ENCODE measurements at places on chromosomes 13 and 19. TPM values are rescaled to one million over a fixed set of nuclear protein-coding genes. Genes with fewer than 3 reads are reported as not detected.

DNA sequence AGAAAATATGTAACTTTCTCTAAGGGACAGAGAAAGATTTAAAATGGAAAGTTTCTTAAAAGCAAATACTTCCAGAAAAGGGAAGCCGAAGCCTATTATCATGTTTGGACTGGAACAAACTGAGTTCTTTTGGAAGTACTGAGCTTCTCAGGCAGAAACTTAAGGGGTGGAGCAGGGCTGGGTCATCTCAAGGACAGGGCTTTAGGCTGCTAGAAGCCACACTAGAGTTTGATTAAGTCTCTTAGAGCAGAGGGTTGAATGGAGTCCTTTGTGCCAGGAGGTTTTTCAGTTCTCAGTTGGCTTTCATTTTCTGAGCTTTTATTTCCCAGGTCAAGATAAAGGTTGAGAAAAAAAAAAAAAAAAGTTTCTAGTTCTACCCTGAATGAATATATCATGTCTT lies 432.7 kb downstream of the SLITRK5 start:
- no peaks in the 10 kb centered on the region for H3K36me3 ChIP-seq
- no peaks in the 10 kb centered on the region for H3K27me3 ChIP-seq
- no peaks in the 10 kb centered on the region for H3K4me1 ChIP-seq
- H3K27ac ChIP-seq: no peak overlapping the region
- H3K4me3 ChIP-seq: no peak overlapping the region

- H3K36me3 ChIP-seq: no peaks in the 10 kb centered on the region
- DNase-seq: no peak
- no peak overlapping the region for H3K27ac ChIP-seq
- H3K4me1 ChIP-seq: no peaks in the 10 kb centered on the region
- no peak overlapping the region for H3K4me3 ChIP-seq
These were observed 374.4 kb downstream of the SPRY2 start for GRCh38 chr13:79966493-79966895.

- no peaks in the 10 kb centered on the region for H3K36me3 ChIP-seq
- no peak overlapping the region for H3K4me3 ChIP-seq
- H3K4me1 ChIP-seq: no peaks in the 10 kb centered on the region
- H3K27me3 ChIP-seq: peaks cover 5% of the 10 kb centered on the region
These were observed 222.4 kb downstream of the UQCRFS1 start for GRCh38 chr19:28990522-28990921.

DNA sequence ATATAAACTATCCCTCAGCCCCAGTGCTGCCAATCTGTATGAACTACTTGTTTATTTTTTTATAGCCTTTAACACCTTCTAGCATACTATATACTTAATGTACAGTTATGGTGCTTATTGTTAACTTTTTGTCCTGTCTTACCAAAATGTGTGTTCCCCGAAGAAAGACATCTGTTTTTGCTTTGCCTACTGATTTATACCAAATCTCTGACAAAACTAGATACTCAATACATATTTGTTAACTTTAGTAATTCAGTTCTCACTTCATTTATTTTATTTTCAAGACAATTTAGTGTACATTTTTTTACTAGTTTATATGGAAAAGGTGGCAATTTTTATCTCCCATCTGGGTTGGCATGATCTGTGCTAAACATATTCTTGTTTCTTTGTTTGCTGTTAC lies 824.3 kb upstream of the ATXN8OS start:
- H3K4me3 ChIP-seq: no peak overlapping the region
- H3K36me3 ChIP-seq: no peaks in the 10 kb centered on the region
- H3K4me1 ChIP-seq: no peaks in the 10 kb centered on the region
- no peaks in the 10 kb centered on the region for H3K27me3 ChIP-seq

DNA sequence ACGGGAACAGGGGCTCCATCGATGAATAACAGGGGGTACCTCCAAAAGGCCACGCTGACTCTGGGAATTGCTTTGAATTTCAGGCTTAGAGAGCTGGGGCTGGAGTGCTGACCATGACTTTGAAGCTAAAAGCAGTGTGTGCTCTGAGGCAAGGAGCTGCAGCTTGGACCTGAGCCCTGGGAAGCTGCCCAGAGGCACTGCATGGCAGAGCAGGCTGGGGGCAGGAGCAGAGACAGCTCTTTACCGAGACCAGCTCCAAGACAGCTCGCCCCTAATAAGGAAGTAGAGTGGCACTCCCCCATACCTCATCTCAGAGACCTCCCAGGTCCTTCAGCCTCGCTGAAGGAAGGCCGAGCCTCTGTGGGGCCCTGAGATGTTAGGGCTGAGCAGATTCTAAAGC lies 200.2 kb downstream of the COL4A1 start:
- DNase-seq: no peak
- peaks cover 13% of the 10 kb centered on the region for H3K4me1 ChIP-seq
- H3K27ac ChIP-seq: peak overlapping the region; percentile 47
- H3K36me3 ChIP-seq: no peaks in the 10 kb centered on the region

- H3K4me3 ChIP-seq: no peak overlapping the region
- H3K27ac ChIP-seq: no peak overlapping the region
- H3K4me1 ChIP-seq: no peaks in the 10 kb centered on the region
- no peaks in the 10 kb centered on the region for H3K36me3 ChIP-seq
- no peaks in the 10 kb centered on the region for H3K27me3 ChIP-seq
These were observed 521.8 kb downstream of the LMO7 start for GRCh38 chr13:76157926-76158325.

- no peak for DNase-seq
- no peaks in the 10 kb centered on the region for H3K27me3 ChIP-seq
- no peak overlapping the region for H3K4me3 ChIP-seq
These were observed 412.3 kb upstream of the SLITRK1 start for GRCh38 chr13:84294576-84294975.

GRCh38 chr13:21661097-21661909 lies 9.6 kb upstream of the FGF9 start:
- H3K4me3 ChIP-seq: no peak overlapping the region
- no peaks in the 10 kb centered on the region for H3K27me3 ChIP-seq
- no peaks in the 10 kb centered on the region for H3K4me1 ChIP-seq
- H3K27ac ChIP-seq: no peak overlapping the region
- DNase-seq: no peak

DNA sequence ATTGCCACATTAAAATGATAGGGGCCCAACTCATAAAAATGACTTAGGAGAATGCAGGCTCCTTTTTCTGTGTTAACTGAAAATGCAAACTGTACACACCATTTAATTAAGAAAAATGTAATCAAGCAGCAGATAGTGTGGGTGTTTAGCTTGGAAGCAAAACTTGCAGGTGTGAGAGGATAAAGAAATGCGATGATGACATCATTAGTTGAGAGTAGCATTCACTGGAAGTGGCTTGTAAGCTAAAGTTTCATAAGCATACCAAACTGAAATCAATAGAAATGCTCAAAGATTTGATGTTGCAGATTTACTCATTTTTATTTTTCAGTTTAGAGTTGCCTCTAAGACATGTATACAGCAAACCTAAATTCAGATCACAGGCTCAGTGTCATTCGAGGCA lies 86.6 kb downstream of the PRR20E start:
- H3K4me1 ChIP-seq: no peaks in the 10 kb centered on the region
- H3K36me3 ChIP-seq: no peaks in the 10 kb centered on the region
- no peak overlapping the region for H3K27ac ChIP-seq
- no peaks in the 10 kb centered on the region for H3K27me3 ChIP-seq
- no peak overlapping the region for H3K4me3 ChIP-seq

GRCh38 chr19:51531349-51532315 lies at the start of gene SIGLEC6:
Gene SIGLEC6, minus strand, starts transcription at chr19:51531670. Its CDS starts 22 bp downstream, at chr19:51531648.
- no peaks in the 10 kb centered on the region for H3K27me3 ChIP-seq
- peak; percentile 37 for DNase-seq
- H3K27ac ChIP-seq: no peak within 1 kb of the TSS

GRCh38 chr13:25266706-25267105 lies 20.6 kb downstream of the MTMR6 start:
- DNase-seq: no peak
- no peaks in the 10 kb centered on the region for H3K4me1 ChIP-seq
- no peak overlapping the region for H3K27ac ChIP-seq
- peaks cover 63% of the 10 kb centered on the region for H3K36me3 ChIP-seq
- H3K27me3 ChIP-seq: no peaks in the 10 kb centered on the region
- H3K4me3 ChIP-seq: no peak overlapping the region

- no peaks in the 10 kb centered on the region for H3K27me3 ChIP-seq
- H3K27ac ChIP-seq: no peak overlapping the region
- no peak overlapping the region for H3K4me3 ChIP-seq
These were observed 33.6 kb upstream of the FFAR2 start for GRCh38 chr19:35414442-35414841.

The ITPKC gene
- total RNA-seq: 31.4 TPM

The LIPE gene
- total RNA-seq: 139 TPM

The APC2 gene
- not detected for total RNA-seq

The TMIGD2 gene
- 1.1 TPM for total RNA-seq

The ZNF230 gene
- 16.1 TPM for total RNA-seq

The ATP12A gene
- total RNA-seq: not detected
